GM12891 (cell line): ENCODE measurements at places on chromosomes 16 and 17.

DNA sequence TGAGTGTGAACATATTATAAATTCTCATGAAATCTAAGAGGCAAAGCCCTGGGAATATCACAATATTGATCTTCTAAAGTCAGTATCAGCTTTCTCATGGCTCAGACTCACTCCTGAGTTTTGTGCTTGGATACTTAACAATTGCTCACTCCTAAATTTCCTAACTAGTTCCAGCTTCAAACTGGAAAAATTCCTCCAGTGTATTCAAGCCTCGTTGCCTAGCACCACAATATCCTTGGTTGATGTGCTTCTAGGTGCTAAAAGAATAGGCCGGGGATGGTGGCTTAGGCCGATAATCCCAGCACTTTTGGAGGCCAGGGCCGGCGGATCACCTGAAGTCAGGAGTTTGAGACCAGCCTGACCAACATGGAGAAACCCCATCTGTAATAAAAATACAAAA lies 62.5 kb downstream of the XYLT1 start:
- DNase-seq = no peak

DNA sequence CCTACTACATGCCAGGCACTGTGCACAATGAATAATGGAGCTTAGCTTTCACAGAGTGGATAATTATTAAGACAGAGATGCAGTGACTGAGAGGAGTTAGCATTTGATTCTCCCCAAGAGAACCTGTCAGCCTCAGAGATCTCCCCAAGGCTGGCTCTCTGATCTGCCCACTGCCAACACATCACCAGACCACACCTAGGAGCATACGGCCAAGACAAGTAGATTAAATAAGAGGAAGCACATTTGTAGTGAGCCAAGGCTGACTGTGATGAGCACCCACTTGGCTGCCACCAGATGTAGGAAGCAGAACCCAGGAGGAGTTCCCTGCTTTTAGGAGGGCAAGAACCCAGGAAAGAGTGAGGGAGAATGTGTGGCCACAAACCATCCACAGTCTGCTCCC lies 130.1 kb downstream of the SPACA3 start:
- DNase-seq = no peak

DNA sequence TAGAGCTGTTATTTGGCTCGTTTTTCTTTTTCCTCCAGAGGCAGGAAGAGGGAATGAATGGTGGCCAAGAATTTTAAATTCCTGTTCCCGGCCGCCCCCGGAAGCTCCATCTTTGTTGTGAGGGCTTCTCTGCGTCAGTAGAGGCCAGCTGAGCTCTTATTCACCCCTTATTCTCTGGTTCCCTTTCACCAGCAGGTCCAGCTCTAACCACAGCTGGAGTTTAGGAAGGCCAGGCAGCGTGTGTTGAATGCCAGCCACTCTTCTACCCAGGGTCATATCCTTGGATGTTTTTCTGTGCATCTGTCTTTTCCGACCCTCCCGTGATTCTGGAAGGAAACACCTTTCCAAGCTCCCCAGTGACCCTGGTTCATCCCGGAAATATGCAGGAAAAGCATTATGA lies 570.5 kb downstream of the WWOX start:
- no peak for DNase-seq

DNA sequence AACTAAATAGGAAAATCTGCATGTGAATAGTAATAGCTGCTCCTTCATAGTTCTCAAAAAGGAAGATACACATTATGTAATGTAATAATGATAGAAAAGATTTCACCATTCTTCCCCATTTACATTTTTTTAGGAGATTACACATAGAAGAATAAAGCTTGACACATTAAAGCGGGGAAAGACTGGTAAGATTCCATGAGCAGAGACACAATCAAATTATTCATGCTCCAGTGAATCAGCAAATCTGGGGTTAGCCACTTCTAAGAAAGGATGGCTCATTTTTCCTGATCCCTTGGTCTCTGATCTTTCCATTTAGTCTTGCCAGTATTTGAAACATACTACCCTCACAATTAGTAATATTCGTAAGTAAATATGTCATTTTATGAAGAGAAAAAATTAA lies 81.9 kb downstream of the CA4 start:
- no peak for DNase-seq

DNA sequence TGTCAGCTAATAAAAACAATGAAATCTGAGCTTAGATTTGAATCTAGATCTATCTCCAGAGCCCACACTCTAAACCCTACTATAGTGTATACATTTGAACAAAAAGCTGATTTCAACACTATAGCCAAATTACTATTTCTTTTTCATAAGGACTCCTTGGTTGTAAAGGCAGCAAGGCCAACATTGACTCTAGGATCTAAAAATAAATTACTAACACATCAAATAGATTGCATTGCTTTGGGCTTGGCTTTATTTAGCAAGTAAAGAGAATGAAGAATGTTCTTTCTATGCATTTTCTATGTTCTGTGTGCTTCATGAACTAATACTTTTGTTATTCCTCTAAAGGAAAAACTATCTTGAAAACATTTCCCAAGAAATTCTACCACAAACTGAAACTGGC lies 5.3 kb downstream of the GOSR1 start:
- no peak for DNase-seq

DNA sequence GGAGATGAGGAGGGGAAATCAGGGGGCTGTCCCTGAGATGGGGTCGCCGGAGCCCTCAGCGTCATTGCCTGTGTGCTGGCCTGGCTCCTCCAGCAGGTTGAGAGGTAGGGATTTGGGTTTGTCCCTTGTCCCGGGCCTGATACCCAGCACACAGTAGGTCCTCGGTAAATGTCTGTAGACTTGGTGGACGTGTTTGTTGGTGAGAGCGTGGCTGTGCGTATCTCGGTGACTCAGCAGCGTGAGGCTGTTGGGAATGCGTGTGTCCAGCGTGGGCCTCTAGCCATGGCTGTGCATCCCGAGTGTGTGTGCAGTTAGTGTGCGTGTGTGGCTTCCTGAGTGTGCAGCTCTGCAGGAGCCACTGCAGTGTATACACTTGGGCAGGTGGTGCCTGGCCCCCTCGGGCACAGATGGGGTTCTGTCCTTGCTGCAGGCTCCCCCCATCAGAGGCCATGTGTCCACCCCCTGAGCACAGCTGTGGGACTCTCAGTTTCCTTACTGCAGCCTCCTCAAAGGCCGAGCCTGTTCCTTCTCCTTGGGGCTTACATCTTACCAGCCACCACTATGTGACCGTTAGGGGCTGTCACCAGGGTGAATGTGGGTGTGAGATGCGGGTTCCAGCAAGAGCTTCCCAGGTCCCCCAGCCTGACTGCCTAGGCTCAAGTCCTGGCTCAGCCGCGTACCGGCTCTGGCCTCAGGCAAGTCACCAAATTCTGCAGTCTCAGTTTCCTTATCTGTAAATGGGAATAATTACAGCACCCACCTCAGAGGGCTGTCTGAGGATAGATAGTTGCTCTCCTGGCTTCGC lies 5.7 kb downstream of the NECAB2 start:
- DNase-seq = no peak

DNA sequence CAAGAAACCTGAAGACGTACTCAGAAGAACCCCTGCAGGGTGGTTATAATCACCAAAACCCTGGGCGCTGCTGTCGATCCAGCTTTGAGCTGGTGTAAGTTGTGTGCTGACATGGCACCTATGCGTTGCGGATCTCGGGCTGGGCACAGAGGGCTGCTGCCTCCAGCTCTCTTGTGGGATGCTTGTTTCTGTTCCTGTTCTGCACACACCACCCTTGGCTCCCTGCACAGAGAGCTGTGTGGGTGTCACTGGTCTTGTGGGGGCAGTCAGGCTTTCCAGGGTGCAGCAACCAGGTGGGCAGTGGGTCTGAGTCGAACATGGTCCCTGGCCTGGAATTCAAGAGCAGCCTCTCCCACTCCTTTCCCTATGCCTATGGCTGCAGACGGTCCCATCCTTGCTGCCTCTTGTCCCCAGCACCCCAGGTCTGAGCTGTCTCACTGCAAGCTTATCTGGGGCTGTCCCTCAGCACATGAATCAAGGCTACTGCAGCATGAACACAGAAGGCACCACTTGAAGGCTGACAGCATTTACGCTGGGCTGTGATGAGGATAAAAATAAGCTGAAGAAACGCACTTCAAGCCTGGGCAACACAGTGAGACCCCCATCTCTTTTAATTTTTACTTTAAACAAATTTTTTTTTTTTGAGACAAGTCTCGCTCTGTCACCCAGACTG lies 20.1 kb downstream of the ZNF276 start:
- no peak for DNase-seq

DNA sequence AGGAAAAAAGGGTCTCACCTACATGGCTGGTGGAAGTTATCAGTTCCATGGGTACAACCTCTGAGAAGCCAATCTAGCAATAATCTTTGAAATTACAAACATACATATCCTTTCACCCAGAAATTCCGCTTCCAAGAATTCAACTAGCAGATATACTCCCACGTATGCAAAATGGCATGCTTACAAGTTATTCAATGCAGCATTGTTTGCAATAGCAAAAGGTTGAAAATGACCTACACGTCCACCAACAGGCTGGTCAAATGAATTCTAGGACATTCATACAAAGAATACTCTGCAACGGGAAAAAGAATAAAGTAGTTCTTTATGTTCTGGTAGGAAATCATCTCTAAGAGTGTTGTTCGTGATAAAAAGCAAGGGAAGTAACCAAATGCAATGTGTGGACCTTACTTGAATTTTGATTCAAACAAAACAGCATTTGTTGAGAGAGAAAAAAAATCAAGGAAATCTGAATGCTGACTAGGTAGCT lies 63.7 kb upstream of the NLK start:
- no peak for DNase-seq

DNA sequence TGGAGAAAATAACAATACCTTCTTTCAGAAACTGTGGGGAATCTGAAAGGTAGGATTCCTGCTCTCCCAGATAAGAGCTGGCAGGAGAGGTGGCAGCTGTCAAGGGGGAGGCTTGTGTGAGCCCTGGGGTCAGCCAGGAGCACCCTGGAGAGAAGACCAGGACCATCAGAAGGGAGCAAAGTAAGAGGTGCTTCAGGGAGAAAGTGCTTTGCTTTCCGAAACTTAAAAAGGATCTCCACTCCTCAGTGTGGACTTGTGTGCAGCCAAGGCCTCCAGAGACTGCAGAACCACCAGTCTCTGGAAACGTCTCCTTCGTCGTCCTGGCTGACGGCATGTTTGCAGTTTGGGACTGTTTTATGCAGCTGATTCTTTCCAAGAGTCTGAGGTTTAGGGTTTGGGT lies 13.7 kb upstream of the SOX9 start:
- DNase-seq = no peak

DNA sequence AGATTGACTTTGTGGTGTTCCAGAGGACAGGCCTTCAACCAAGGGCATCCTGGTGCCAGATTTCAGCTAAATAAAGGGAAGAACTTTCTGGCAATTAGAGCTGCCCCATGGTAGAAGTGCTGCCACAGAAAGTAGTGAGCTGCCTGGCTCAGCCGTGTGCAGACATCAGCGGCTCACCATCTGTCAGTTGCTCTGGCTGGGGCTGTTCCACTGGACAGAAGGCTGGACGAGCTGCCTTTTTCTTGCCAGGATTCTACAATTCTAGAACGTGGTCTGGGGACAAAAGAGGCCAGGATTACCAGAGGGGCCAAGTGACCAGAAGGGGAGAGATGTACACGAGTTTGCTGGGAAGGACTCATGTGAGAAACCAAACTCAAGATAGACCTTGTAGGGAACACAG lies 107.0 kb upstream of the RPL38 start:
- DNase-seq = no peak

- no peak for DNase-seq
Measured at GRCh38 chr17:79842136-79842655, 3.0 kb upstream of the CBX4 start.

- no peak for DNase-seq
Measured at GRCh38 chr16:67555795-67556212, 6.5 kb upstream of the CTCF start.

DNA sequence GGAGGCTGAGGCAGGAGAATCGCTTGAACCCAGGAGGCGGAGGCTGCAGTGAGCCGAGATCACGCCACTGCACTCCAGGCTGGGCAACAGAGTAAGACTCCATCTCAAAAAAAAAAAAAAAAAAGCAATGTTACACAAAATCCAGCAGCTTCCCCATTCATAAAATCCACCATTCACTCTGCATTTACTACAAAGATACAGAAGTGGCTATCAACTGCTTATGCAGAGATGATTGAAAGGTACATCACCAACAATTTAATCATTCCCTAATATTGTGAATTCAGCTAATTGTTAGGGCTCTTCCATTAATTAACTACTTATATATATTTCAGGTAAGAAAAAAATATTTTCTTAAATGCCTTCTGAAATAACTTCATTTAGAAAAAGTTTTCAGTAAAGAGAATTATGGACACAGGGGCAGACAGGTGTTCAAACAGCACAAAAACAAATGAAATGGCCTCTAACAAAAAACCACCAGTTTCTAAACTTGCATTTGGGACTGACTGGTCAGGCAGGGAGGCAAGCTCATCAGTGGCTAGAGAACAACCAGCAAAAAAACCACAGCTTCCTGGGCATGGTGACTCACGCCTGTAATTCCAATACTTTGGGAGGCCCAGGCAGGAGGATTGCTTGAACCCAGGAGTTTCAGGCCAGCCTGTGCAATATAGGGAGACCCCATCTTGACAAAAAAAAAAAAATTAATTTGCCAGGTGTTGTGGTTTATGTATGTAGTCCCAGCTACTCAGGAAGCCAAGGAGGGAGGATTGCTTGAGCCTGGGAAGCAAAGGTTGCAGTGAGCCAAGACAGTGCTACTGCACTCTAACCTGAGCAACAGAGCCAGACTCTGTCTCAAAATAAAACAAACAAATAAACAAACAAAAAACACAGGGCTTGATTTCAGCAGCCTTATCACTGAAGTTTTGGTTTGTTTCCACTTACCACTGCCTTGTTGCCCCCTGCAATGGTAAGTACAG lies 26.3 kb downstream of the ERN1 start:
- DNase-seq = no peak

DNA sequence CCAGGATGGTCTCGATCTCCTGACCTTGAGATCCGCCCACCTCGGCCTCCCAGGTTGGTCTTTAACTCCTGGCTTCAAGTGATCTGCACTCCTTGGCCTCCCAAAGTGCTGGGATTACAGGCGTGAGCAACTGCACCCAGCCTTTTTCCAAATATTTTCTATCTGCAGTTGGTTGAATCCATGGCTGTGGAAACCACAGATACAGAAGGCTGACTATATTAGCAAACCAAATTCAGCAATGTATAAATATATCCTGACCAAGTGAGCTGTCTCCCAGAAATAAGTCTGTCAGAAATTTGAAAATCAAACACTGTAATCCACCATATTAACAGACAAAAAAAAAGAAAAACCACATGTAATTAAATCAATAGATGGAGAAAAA lies 9.6 kb downstream of the CFDP1 start:
- no peak for DNase-seq

DNA sequence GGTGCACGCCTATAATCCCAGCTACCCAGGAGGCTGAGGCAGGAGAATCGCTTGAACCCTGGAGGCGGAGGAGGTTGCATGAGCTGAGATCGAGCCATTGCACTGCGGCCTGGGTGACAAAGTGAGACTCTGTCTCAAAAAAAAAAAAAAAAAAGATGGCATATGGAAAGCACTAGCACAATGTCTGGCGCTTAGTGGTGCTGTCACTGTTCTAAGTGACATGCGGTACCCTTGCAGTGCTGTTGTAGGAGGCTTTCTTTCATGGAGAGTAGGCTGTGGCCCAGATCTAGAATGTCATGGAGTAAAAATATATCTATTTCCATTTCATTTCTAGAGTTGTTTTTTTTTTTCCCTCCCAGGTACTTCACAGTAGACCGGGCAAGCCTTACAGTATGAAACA lies 14.6 kb upstream of the METTL9 start:
- no peak for DNase-seq
